Ecto neural progenitor cell (in vitro differentiated cells): ENCODE measurements at places on chromosomes 7 and 10.
A peak's percentile ranks its signal among the peaks of the same experiment; 100 is the strongest.

DNA sequence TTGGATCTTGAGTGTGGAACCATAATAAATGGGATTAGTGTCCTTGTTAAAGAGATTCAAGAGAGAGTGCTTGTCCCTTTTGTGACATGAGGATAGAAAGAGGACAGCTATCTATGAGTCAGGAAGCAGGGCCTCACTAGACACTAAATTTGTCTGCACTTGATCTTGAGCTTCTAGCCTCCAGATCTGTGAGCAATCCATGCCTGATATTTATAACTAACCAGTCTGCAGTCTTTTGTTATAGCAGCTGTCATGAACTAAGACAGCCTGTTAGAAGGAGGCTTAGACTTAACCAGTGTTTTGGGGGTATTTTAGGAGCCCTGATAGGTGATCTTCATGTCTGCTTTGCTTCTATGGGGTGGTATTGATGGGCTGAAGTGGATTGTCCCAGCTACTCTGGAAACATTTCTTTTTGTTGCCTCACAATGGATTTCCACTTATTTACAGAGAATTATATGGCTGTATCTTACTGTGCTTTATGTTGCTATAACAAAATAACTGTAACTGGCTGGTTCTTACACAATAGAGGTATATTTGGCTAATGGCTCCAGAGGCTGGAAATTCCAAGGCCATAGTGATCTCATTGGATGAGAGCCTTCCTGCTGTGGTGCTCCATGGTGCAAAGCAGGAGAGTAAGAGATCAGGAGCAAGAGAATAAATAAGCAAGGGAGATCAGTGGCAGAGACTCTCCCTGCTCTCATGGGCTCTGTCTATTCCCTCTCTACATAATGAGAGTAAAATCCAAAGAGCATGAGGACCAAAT, 23.4 kb upstream of the AKR1C3 start:
- no peak for DNase-seq

DNA sequence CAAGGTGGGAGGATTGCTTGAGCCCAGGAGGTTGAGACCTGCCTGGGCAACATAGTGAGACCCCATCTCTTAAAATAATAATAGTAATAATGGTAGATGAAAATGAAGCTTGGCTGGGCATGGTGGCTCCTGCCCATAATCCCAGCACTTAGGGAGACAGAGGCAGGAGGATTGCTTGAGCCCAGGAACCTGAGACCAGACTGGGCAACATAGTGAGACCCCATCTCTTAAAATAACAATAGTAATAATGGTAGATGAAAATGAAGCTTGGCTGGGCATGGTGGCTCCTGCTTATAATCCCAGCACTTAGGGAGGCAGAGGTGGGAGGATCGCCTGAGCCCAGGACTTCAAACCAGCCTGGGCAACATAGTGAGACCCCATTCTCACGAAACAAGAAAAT, 49.5 kb upstream of the LMTK2 start:
- DNase-seq: no peak

- no peak for DNase-seq
Measured at GRCh38 chr7:130463553-130464434, 23.0 kb upstream of the CEP41 start.

DNA sequence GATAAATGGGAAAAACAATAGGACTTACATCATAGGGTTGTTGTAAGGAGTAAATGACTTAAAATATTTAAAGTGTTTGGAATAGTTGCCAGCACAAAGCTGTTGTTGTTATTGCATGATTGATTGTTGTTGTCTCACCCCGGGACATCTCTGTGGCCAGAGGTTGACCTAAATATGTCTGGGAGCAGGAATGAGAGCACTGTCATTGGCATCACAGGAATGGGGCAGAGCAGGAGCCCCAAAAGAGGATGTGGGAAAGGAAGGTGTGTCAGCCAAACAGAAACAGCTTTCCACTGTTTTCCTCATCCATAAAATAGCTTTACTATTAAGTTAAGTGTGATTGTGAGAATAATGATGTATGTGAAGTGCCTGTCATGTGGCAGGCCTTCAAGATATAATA, 121.6 kb downstream of the TMEM168 start:
- no peak for DNase-seq

DNA sequence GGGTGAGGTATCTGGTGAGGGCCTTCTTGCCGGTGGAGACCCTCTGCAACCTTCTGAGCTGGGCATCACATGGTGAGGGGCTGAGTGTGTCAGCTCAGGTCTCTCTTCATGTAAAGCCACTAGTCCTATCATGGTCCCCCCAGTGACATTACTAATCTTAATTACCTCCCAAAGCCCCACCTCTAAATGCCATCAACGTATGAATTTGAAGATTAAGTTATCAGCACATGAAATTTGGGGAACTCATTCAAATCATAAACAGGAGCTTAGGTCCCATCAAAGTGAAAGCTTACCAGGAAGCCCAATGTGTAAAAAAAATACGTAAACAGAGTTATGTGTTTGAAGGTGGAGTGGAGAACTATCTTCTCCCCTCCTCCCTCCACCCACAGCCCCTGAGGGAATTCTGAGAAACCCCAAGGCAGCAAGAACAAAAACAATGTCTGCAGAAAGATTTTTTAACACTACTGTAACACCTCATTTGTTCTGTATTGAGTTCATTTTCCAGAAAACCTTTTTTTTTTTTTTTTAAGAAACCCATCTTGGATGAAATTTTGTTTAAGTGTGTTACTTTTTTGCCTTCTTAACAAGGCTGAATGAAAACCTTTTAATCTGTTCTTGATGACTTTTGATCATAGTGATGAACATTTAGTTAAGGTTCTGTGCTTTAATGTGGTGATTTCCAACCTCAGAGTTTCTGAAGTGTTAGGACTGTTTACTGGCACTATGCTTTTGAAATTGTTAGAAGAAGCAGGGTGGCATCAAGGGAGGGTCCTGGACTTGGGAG, 19.1 kb upstream of the PCGF5 start:
- no peak for DNase-seq

GRCh38 chr7:101077303-101078086, 7.8 kb upstream of the TRIM56 start:
- DNase-seq: peak; percentile 83

DNA sequence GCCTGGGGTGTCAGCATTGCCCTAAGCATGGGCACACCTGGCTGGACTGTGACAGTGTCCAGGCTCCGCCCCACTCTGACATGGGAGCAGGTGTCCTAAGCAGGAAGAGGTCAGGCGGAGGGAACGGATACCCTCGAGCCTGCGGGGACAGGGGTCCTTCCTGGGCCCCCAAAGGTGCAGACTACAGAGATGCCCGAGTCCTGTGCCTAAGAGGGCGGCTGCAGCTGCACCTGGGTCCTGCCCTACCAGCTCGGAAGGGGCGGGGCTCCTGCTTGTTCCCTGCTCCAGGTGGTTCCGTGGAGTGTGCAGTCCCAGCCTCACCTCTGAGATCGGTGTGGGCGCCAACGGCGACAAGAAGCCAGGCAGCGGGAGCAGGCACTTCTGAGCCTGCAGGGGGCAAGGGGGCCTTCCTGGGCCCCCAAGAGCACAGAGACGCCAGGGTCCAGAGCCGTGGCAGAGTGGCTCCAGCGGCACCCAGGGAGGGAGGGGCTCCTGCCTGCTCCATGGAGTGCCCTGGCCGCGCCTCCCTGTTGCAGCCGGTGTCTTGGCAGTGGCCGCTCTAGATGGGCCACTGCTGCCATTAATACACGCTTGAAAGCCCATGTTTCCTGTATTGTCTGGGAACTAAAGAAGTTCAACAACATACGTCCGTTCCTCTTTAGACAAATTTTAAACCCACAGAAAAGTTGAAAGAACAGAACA, 64.5 kb upstream of the CACNA2D1 start:
- DNase-seq: peak; percentile 46

- no peak for DNase-seq
Measured at GRCh38 chr10:122894261-122894944, 15.0 kb upstream of the FAM24B start.

- DNase-seq: no peak
Measured at GRCh38 chr10:90784771-90785170, 73.1 kb downstream of the HTR7 start.

DNA sequence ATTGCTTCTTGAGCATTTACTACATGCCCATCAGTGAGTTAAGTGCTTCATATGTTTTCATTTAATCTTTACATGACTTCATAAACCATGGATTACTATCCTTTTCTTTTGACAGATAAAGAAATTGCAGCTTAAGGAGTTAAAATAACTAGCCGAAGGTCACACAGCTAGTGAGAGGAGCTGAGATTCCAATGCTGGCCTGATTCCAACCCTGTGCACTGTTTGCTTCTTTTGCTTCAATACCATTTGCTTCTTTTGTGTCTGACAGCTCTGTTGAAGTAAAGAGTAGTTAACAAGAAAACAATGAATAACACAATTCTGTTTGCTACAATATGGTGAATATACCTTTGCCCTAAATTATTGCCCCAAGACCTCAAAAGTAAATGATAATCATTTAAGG, 132.4 kb downstream of the GRM3 start:
- DNase-seq: no peak

DNA sequence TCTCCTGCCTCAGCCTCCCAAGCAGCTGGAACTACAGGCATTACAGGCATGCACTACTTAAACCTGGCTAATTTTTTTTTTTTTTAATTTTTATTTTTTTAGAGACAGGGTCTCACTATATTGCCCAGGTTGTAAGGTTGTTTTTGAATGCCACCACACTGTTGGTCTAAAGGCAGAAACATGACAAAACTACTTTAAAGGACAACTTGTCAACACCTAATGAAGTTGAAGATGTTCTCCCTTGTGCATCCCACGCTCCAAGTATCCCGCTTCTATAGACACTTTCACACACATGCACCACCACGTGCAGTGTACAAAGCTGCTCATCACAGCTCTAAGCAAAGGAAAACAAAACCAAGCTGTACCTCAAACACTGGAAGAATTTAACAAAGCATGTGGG, 226.4 kb downstream of the FGFR2 start:
- no peak for DNase-seq

DNA sequence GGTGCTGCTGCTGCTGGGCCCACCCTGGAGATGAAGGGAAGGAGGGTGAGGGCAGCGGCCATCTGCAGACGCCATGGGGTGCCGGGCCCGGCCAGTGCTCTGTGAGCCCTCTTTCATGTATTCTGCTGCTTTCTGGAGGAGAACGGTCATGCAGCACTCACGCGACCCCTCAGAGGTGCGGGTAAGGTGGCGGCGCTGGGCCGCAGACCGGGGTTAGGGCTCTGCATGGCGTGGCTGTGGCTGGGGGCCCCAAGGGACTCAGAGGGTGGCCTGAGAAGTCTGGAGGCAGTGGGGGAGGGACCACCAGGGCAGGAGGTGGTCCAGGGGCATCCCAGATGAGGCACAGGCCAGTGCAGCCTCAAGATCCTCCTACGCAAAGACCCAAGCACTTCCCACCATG, 275.5 kb downstream of the ELFN1 start:
- DNase-seq: no peak

GRCh38 chr10:119026301-119027110, 3.0 kb upstream of the NANOS1 start:
- no peak for DNase-seq

- DNase-seq: no peak
Measured at GRCh38 chr7:132102942-132103341, 473.3 kb downstream of the PLXNA4 start.

GRCh38 chr10:73182568-73182967, 14.6 kb downstream of the FAM149B1 start:
- no peak for DNase-seq

GRCh38 chr10:116590590-116591444, at the start of gene PNLIPRP1:
TSS of gene PNLIPRP1 (plus strand) at chr10:116590959. CDS start at chr10:116591130, 171 bp downstream.
- no peak for DNase-seq

DNA sequence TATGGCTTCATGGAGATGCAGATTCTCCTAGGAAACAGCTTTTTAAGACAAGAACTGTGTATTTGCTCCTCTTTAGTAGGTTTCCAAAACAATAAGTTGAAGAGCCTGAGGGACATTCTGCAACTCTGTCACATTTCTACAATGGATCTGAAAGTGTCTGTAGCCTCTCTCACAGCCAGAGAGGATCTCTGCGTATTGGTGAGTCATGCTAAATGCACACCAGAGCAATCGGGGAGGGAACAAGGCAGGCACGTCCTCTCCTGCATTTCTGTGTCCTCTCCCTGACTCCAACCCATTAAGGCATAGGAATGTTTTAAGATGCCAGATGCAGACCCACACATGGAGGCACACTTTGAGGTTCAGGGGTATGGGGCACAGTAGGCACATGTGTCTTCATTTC, 1126.4 kb upstream of the GHITM start:
- DNase-seq: no peak

DNA sequence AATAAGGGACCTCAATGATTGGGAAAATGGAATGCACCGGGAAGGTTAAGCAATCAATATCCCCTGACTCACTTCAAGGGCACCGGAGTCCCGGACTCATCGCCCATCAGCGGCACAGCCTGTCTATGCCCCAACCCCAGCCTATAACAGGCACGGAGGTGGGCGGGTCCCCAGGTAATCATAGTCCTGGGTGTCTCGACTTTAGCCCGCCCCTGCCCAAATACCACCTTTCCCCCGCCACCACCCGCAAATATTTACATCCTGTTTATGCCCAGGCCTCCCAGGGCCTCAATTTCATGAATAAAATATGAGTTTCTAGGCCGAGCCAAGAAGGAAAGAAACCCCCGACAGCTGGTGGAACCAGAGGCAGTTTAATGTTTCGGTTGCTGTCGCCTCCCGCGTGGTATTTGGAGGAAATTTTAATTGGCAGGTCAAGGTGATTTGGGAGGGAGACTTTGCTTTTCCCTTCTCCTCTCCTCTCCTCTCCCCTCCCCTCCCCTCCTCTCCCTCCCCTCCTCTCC, 15.6 kb upstream of the RFC2 start:
- DNase-seq: peak; percentile 72

DNA sequence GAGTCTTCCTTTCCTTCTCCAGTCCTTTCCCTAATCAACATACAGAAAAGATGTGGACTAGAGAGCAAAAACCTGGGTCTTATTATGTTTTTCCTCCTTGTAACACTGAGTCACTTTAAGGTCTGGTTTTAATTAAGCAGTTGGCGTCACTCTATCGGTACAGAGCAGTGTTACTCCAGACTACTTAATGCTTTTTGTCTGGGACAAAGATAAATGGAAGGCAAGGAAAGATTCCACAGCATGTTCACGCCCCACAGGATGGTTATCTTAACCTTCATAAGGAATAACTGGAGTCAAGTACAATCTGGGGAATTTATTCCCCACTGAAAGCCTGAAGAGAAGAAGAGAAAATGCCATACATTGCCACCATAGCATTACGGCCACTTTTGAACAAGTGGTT, 145.7 kb downstream of the ELAPOR2 start:
- DNase-seq: no peak

- DNase-seq: peak; percentile 58
Measured at GRCh38 chr7:29977886-29978651, 11.5 kb downstream of the SCRN1 start.

DNA sequence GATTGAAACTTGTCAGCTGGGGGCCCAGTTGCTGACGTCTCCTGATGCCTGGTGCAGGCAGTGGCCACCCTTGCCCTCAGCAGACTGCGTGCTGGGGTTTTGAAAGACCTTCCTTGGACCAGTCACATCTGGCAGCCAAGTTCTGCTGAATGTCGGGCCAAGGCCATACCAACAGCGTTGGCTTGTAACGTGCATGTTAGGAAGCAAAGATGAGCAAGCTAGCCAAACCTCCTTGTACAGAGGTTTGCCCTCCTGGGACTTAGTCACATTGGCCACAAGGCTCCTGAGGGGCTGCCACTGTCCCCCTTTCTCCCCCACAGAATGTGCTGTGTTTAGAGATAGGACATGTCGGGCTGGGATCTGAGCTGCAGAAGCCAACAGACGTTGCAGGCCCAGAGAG, 49.0 kb downstream of the ADCY1 start:
- DNase-seq: no peak
